Activated T-cell treated with anti-CD3 and anti-CD28 coated beads, Interleukin-2, amount 50 U/mL, for 4 hours (primary cell): ENCODE measurements at places on chromosomes 16 and 17.

- DNase-seq = no peak
Observed at GRCh38 chr17:64547319-64547718, 40.5 kb downstream of the CEP95 start.

GRCh38 chr17:28705074-28705659 is 6.5 kb downstream of the PROCA1 start:
- DNase-seq = no peak

DNA sequence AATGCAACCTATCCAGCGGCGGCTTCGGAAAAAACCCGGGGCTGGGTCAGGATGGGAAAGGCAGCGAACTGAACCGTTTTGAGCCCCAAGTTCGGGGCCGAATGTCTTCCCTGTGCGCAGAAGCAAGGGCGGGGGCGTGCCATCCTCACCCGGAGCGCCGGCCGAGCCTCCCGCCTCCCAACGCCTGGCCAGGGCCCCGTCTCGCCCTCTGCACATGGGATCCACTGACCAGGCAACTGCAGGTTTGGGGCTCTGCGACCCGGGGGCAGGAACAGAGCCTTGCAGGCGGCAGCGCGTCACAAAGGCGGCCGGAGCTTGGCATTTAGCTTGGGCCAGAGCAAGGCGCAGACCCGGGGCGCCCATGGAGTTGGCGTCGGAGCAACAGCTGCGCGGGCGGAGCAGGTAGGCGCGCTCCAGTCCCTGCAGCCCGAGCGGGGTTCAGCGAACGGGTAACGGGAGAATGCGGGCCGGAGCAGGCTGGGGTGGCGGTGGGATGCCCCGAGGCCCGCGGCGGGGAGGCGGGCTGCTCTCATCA is at the start of gene FBXO39:
Gene FBXO39, plus strand, starts transcription at position 345 of the 535 bp plus-strand sequence. CDS start 3,654 bp downstream, outside the sequence.
- DNase-seq = no peak

- no peak for DNase-seq
Observed at GRCh38 chr16:11681556-11681955, 13.3 kb downstream of the SNN start.

DNA sequence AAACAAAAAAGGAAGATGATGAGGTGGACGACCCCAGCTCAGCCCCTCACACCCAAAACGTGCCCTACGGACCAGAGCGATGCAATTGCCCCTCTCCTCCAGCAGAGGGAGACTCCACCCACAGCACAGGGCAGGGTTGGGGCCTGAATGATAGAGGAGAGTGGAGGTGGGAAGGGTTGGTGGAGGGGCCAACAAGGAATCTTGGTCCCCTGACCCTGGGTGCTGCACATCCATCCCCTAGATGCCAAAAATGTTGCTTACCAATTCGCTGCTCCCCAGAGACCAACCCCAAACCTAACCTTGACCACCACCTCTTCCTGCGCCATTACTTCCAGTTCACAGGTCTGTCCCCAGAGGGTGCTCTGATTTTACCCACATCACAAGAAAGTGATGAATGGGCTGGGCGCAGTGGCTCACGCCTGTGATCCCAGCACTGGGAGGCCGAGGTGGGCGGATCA is 12.9 kb downstream of the P2RX5 start:
- peak; percentile 61 for DNase-seq

- no peak for DNase-seq
Observed at GRCh38 chr16:23786964-23787561, 32.2 kb downstream of the CHP2 start.

GRCh38 chr17:2414446-2415064 is 13.7 kb upstream of the MNT start:
- no peak for DNase-seq
